ENCODE measurements at places on chromosomes 13 and 19. TPM values are rescaled to one million over a fixed set of nuclear protein-coding genes. Genes with fewer than 3 reads are reported as not detected.

DNA sequence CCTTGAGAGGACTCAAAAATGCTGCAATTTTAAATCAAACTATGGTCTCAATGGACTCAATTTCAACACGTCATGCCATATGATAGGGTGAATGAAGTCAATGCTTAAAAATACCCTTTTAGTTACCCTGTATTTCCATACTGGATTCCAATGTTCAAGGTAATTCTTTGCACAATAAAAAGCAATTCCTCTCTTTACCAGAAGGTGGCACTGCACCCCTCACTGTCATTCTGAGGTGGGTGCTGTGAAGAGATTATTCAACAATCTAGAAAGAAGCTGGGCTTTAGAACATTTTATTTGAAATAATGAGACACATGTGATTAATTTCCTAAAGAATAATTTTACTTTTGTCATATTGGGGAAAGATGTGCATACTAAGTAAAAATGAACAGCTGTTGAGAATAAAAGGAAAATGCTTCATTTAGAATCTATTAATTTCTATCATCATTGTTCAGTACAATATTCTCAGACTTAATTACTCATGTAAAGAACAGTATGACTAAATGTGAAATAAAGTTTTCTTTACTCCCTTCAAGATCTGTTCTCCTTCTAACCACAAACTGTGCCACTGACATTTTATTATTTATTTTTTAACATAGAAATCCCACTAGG lies 789.1 kb downstream of the GPC5 start:
- no peak overlapping the region for H3K4me3 ChIP-seq
- peak; percentile 66 for DNase-seq
- no peaks in the 10 kb centered on the region for H3K4me1 ChIP-seq

GRCh38 chr19:19053508-19054314 lies 10.1 kb upstream of the SLC25A42 start:
- no peak overlapping the region for H3K4me3 ChIP-seq
- H3K27ac ChIP-seq = no peak overlapping the region
- DNase-seq = peak; percentile 48
- peaks cover 9% of the 10 kb centered on the region for H3K4me1 ChIP-seq
- H3K36me3 ChIP-seq = peaks cover 26% of the 10 kb centered on the region
- no peaks in the 10 kb centered on the region for H3K27me3 ChIP-seq

- no peaks in the 10 kb centered on the region for H3K36me3 ChIP-seq
- DNase-seq = no peak
- H3K27me3 ChIP-seq = no peaks in the 10 kb centered on the region
- no peak overlapping the region for H3K4me3 ChIP-seq
- no peaks in the 10 kb centered on the region for H3K4me1 ChIP-seq
These were observed 1195.0 kb downstream of the SLITRK5 start for GRCh38 chr13:88866195-88866594.

DNA sequence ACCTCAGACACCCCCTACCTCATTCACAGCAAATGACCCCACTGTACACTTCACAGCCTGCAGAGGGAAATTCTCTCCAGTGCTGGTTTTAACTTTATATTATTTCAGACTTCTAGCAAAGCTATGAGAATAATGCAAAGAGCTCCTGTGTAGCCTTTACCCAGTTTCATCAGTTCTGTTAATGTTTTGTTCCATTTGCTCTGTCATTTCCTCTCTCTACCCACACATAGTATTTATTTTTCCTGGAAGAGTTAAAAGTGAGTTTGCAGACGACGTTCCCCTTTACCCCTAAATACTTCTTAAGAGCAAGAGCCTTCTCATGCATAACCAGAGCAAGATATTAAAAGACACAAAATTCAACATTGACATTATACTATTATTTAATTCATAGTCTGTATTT lies 49.9 kb upstream of the ADGRE1 start:
- no peak for DNase-seq
- H3K4me1 ChIP-seq = no peaks in the 10 kb centered on the region
- no peaks in the 10 kb centered on the region for H3K36me3 ChIP-seq
- H3K27me3 ChIP-seq = peaks cover 36% of the 10 kb centered on the region
- H3K4me3 ChIP-seq = no peak overlapping the region

The CD209 gene
- not detected for total RNA-seq

The PCDH9 gene
- 7.2 TPM for total RNA-seq

All from MCF 10A (cell line).